Umbilical cord (tissue), 2 donors: ENCODE measurements at places on chromosomes 2 and 18. TPM values are rescaled to one million over a fixed set of nuclear protein-coding genes. Genes with fewer than 3 reads are reported as not detected.

- peak; percentile 17 for DNase-seq
Observed at GRCh38 chr2:57141269-57141668, 905.3 kb upstream of the VRK2 start.

GRCh38 chr18:9724797-9725585 is 16.9 kb downstream of the RAB31 start:
- no peak for DNase-seq

DNA sequence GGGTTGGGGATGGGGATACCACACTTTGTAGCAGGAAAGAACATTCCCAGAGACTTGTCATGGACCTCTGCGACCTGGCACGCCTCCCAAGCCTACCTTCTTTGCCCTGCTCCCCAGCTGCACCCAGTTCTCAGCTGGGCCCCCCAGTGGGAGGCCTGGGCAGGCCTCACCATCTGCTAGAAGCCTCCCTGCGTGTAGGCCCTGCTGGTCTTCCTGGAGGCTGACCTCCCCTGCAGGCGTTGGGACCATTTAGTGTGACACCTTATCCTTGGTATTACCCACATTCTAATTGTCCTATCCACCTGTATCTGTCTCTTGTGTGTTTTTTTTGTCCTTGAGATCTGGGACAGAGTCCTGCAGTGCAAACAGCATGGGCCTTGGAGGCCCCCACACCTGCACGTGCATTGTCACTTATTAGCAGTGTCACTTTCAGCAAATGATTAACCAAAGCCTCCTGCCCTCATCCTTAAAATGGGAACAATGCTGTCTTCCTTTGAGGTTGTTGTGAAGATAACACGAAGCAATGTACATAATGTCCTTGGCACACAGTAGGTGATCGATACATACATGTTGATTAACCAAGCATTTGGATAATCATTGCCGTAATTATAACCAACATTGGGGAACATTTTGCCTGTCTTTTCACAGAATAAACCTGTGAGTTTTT is 77.2 kb downstream of the LIPG start:
- no peak for DNase-seq

DNA sequence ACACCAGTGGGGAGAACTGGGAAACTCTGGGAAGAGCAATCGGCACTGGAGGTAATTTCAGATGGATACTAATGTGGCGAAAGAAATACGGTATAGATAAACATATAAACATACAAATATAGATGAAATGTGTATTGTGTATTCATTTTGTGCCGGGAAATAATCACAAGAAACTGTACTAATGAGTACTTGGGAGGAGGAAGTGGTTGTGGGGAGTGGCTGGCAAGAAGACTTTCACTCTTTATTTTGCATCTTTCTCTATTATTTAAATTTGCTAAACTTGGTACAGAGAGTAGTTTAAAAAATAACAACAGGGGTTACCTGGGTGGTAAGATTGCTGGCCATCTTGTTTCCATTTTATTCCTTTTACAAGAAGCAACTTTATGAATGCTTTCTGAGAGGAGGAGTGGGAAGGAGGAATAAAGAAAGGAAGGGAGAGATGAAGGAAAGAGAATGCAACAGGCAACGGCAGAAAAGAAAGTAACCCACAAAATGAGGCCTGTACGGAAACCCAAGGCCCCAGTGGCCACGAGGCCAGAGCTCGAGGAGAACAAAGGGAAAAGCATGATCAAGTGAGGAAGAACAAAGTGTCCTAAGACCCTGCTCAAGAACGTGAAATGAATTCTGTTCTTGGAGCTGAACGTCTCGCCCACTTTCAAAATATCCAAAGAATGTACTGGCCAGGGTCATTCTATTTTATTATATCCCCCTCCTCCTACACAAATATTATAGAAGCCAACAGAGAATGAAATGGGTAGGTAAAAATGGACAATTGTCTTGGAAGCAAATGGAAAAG is 45.2 kb downstream of the FAM178B start:
- DNase-seq: no peak

- DNase-seq: no peak
Observed at GRCh38 chr2:109528811-109529501, 84.8 kb downstream of the SEPTIN10 start.

GRCh38 chr2:105329561-105330495 is at the start of gene TGFBRAP1:
TSS of gene TGFBRAP1 (minus strand) at chr2:105329735. CDS start at chr2:105308301, 21,434 bp downstream.
- peak; percentile 60 for DNase-seq

GRCh38 chr18:73340135-73340977 is 472.6 kb upstream of the NETO1 start:
- DNase-seq: no peak

DNA sequence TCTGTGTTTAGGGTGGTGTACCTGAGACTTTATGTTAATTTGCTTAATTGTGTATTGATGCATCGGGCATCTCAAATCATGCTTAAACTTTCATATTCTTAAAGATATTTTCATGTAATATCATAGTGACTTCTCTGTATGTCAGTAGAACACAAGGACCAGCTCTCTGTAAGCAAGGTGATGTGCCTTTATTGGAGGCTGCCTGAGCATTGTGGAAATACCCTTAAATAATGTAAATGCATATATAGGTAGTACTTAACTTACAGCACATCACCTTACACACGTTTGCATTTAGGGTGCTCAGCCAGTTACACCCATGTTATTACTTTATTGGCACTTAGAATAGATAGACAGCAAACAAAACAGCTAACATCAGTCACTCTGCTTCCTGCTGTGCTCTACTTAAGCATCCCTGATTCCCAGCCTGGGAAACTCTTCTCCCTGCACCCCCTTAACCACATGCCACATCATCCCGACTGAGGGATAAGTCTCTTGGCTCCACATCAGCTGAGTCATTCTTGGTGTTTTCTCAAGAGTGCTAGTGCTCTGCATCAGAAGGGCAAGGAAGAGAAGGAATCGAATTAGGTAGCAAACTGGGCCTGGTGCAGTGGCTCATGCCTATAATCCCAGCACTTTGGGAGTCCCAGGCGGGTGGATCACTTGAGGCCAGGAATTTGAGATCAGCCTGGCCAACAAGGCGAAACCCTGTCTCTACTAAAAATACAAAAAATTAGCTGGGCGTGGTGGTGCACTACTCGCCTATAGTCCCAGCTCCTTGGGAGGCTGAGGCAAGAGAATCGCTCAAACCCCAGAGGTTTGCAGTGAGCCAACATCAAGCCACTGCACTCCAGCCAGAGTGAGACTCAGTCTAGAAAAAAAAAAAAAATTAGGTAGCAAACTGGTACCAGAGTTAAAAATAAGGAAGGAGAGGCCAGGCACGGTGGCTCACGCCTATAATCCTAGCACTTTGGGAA is 108.7 kb downstream of the MAP3K20 start:
- peak; percentile 96 for DNase-seq

- no peak for DNase-seq
Observed at GRCh38 chr18:62637807-62638687, 77.3 kb upstream of the PHLPP1 start.

DNA sequence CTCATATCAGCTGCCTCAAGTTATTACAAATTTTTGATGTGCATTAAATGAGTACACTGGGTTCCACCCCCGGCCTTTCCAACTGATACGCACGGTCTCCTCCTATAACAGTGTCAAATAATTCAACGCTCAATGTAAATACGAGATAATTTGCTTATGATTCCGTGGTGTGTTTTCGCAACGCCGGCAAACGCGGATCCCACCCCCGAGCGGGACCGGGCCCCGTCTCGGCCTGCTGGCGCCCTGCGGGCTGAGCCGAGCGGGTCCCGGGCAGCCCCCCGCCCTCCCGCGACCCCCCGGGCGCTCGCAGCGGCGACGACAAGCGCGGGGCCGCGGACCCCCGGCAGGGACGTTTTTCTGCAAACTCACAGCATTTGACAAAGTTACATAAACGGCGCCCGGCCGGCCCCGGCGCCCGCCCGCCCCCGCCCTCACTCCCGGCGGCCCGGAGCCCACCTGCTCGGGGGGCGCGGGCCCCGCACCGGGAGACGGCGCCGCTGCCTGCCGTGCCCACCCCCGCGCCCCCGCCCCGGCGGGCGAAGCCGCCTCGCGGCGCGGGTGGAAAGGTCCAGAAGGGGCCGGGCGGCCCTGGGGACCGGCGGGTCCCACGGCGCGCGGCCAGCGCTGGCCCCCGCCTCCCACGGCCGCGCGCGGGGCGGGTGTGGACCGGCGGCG is 762 bp downstream of the HDAC4 start:
- DNase-seq: no peak

The GRHL1 gene
- 13.2 TPM for total RNA-seq

The FAM228A gene
- total RNA-seq: not detected
